SHP77 treated with DMSO at 0.1 percent for 48 hours (cell line): ENCODE measurements at places on chromosomes 3 and 15.

DNA sequence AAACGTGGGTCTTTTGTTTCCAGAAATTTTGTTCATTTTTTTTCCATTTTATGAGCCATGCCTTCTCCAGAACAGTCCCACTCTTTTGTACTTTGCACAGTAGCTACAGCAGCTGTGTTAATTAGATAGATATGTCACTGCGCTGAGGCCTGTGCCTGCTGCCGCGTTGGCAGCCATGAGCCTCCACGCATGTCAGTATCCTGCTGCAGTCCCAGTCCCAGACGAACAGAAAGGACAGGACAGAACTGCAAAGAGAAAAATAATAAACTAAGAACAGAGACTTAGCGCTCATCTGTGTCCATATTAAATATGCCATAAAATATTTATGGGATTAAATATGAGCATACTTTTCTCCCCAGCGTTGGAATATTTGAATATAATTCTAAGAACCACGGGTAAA is 442.4 kb upstream of the RARB start:
- DNase-seq: no peak

GRCh38 chr3:32959371-32959770 is 7.9 kb downstream of the CCR4 start:
- no peak for DNase-seq

GRCh38 chr3:69825446-69825845 is 86.2 kb downstream of the MITF start:
- no peak for DNase-seq

GRCh38 chr3:64008017-64008416 is 15.3 kb downstream of the PSMD6 start:
- no peak for DNase-seq

- peak; percentile 14 for DNase-seq
Measured at GRCh38 chr3:4981665-4982494, 2.6 kb downstream of the BHLHE40 start.

GRCh38 chr3:171446801-171447578 is 13.2 kb downstream of the TNIK start:
- no peak for DNase-seq

- no peak for DNase-seq
Measured at GRCh38 chr15:38171973-38172372, 80.7 kb upstream of the SPRED1 start.

DNA sequence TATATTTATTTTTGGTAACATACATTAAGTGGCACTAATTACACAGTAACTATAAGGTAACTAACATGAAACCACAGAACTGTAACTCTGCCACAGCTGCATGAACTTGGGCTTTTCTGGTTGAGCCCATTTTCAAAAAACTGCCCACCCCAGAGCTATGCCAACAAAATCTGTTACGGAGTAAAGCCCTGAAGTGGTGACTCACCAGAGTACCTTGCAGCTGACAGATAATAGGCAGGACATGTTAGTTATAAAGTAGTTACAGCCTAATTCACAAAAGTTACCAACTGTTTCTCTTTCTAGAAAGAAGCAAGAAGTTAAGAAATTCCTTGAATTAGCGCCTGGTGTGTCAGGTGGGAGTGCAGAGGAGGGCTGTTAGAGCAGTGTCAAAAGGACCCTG is 1.5 kb upstream of the GPX1 start:
- DNase-seq: no peak

- DNase-seq: peak; percentile 66
Measured at GRCh38 chr3:52606373-52607085, 70.1 kb downstream of the UQCC5 start.

DNA sequence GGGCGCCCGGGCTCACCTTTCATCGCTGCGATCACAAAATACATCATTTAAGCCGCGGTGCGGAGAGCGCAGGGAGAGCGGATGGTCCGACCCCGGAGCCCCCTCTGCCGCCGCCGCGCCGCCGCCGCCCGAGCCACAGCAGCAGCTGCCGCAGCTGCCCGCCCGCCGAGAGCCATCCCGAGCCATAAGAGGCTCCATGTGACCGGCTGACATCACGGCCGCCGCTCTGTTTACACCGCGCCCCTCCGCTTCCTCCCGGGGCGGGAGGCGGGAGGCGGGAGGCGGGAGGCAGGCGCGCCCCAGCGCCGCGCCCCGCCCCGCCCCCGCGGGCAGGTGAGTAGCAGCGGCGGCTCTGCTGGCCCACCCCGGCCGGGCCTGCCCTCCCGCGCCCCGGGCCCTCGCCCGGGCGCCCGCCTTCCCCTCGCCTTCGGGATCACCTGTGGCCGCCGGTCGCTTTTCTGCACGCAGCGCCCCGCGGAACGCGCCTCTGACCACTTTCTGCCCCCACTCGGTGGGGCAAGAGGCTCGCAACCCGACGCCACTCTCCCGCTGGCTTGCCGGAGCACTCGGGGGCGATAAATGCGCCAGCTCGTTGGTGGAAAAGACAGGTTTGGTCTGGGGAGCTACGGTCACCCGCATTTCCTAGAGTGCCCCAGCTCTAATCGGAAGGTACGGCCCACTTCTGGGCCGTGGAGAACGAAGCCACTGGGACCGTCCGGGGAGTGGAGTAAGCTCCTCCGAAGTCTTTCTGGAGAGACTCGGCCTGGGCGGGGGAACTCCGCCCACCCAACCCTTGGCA is 113.6 kb upstream of the ICE2 start:
- DNase-seq: peak; percentile 74

- DNase-seq: no peak
Measured at GRCh38 chr3:170331143-170331542, 26.4 kb upstream of the SKIL start.

DNA sequence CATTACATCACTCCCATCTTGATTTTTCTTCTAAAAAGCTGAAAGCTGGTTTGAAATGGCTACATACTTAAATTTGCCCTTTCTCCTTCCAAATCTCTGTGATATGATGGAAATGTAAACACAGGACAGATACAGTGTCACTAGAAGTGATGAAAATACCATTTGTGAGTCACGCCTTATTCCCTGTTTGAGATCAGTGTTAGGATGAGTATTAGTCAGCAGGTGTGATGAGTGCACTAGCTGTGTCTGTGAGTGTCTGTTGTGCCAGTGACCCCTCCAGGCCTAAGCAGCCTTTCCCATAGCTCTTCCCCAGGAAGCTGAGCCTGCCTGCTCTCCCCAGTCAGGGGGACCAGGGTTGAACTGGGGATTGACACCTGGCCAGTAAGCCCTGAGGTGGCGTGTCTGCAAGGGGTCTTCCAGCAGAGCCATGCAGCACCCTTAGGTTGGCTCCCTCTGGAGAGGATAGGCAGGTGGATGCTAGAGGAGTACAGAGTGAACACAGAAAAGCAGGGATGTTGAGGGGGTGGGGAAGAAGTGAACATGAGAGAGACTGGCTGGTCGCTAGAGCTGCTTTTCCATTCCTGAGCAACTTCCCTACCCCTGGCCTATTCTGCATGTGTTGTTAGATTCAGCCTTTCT is 92.0 kb downstream of the PDE8A start:
- no peak for DNase-seq

GRCh38 chr15:29945943-29946596 is 123.8 kb upstream of the TJP1 start:
- no peak for DNase-seq

DNA sequence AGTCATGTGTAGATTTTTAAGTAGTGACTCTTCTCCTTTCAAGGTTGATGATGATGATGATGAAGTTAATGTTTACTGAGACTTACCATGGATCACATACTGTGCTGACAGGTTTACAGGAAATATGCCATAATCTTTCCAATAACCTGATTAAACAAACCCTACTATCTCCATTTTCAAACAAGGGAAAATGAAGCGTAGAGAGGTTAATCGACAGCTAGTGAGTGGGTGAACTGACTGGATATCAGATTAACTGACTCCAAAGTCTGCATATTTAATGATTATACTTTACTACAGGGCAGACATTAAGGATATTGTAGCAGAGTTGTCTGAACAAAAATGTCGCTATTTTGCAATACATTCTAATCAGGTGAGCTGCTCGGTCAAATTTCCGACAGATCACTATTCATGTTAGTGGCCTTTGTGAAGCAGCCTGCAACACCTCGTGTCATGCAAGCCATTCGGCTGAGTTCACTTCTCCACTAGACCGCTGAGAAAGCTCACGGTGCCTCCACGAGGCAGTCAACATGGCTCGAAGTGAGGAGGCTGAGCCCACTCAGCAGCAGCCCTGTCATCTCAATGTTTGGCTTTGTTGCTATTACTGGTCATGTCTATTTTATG is 264.2 kb downstream of the NFKBIZ start:
- DNase-seq: no peak

DNA sequence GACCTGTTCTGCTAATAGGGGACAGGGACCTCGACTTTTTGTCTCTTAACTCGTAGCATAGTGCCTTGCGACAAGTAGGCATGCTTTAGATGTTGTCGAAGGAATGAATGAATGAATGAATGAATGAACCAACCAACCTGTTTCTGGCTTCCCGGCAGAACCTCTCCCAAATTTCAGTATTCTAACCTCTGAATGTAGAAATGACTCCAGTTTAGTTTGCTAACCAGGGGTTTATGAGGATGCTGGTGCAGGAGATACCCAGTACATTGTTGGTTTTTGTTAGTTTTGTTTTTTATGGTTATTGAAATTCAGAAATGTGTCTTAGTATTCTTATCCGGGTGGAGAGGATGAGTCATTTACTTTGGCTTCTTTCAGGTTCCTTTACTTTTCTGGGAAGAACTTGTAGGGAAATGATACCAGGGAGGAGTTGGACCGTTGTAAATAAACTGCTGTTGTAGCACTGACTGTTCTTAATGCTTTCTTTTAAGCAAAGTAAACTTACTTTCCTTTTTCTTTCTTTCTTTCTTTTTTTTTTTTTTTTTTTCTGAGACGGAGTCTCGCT is 29.6 kb upstream of the EHHADH start:
- no peak for DNase-seq

GRCh38 chr15:95832668-95833067 is 497.8 kb upstream of the NR2F2 start:
- DNase-seq: no peak

DNA sequence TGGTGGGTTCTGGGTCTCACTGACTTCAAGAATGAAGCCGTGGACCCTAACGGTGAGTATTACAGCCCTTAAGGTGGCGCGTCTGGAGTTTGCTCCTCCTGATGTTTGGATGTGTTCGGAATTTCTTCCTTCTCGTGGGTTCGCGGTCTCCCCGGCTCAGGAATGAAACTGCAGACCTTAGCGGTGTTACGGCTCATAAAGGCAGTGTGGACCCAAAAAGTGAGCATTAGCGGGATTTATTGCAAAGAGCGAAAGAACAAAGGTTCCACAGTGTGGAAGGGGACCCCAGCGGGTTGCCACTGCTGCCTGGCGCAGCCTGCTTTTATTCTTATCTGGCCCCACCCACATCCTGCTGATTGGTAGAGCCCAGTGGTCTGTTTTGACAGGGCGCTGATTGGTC is 420.5 kb upstream of the BCHE start:
- no peak for DNase-seq
